ENCODE measurements at places on chromosomes 7 and 10. TPM values are rescaled to one million over a fixed set of nuclear protein-coding genes. Genes with fewer than 3 reads are reported as not detected.
A peak's percentile ranks its signal among the peaks of the same experiment; 100 is the strongest.

- no peaks in the 10 kb centered on the region for H3K36me3 ChIP-seq
- no peaks in the 10 kb centered on the region for H3K4me1 ChIP-seq
- no peak for DNase-seq
- H3K27me3 ChIP-seq: no peaks in the 10 kb centered on the region
- H3K27ac ChIP-seq: no peak overlapping the region
Observed at GRCh38 chr10:35342183-35342753, 6.0 kb downstream of the CCNY start.

DNA sequence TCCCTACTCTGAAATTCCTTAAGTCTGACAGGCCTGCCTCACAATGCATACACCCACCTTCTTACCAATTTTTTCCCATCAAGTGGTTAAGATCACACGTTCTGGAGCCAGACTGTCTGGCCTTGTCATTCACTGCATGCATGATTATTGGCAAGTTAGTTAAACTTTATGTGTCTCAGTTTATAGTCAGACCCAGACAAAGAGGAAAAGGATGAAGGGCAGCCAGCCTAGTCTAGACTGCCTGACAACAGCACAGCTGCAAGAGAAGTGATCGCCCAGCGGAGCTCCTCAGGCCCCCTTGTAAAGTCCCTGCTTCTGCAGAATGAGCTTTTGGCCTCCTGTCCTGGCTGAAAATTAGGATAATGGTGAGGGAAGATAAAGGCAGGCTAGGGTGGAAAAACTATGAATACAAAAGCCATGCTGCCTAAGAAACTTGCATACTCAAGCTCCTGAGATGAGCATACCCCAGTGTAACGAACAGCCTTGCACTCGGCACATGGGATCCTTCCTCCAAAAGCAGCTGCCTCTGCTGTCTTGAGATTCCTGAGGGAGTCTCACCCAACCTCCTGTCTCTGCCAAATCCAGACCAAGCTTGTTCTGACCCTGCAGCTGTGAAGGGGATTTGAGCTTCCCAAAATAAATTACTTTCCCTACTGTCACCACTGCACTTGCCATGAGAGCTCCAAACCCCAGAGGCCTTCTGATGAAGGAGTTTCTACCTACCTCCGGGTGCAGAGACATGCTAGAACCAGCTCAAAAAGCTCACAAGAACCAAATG is 26.7 kb upstream of the MRLN start:
- H3K4me3 ChIP-seq: no peak overlapping the region
- no peak overlapping the region for H3K27ac ChIP-seq
- no peaks in the 10 kb centered on the region for H3K4me1 ChIP-seq
- no peak for DNase-seq

GRCh38 chr10:88693392-88694020 is 12.5 kb upstream of the LIPK start:
- no peak overlapping the region for H3K4me3 ChIP-seq
- no peak overlapping the region for H3K27ac ChIP-seq
- no peaks in the 10 kb centered on the region for H3K27me3 ChIP-seq
- DNase-seq: no peak

GRCh38 chr10:106559442-106559841 is 605.1 kb downstream of the SORCS1 start:
- DNase-seq: no peak
- H3K27ac ChIP-seq: no peak overlapping the region
- H3K4me3 ChIP-seq: no peak overlapping the region
- no peaks in the 10 kb centered on the region for H3K36me3 ChIP-seq

- no peaks in the 10 kb centered on the region for H3K4me1 ChIP-seq
Observed at GRCh38 chr10:58318346-58318745, 16.5 kb upstream of the UBE2D1 start.

DNA sequence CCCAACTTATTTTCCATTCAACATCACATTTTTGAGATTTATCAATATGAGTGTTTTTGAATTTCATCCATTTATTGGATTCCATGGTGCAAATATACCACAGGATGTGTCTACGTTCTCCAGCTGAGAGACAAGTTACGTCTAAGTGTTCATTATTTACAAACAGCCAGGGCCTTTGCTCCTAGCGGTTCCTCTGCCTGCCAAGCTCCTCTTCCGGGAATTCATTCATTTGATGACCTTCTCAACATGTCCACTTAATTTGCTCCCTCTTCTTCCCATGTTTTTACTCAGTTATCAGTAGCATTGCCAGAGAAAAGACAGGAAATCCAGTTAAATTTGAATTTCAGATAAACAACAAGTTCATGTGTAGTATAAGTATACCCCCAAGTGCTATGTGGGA is 321.7 kb downstream of the PRPF18 start:
- no peaks in the 10 kb centered on the region for H3K27me3 ChIP-seq
- no peak overlapping the region for H3K4me3 ChIP-seq
- no peak for DNase-seq

GRCh38 chr7:36062154-36062815 is 90.8 kb upstream of the EEPD1 start:
- H3K4me1 ChIP-seq: no peaks in the 10 kb centered on the region
- H3K27ac ChIP-seq: no peak overlapping the region
- H3K36me3 ChIP-seq: no peaks in the 10 kb centered on the region

DNA sequence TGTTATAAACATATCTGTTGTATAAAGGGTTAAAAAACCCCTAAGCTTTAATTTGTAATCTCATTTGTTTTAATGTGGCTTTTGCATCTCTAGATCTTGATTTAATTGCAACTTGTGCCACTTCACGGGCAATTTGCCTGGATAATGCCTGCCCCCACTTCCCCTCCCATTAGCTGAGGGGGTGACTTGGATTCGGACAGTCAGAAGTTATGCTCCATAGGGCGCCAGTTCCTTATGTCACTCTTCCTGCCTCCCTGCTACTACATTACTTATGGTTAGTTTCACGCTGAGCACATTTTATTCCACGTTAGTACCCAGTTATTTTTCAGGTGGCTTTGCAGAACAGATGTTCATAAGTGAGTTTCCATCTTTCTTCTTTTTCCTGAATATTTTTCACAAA is 1015.2 kb upstream of the PHF14 start:
- H3K4me1 ChIP-seq: no peaks in the 10 kb centered on the region
- no peaks in the 10 kb centered on the region for H3K36me3 ChIP-seq
- no peak overlapping the region for H3K4me3 ChIP-seq

GRCh38 chr10:122264436-122264835 is 6.7 kb upstream of the BTBD16 start:
- no peak overlapping the region for H3K4me3 ChIP-seq
- no peaks in the 10 kb centered on the region for H3K4me1 ChIP-seq
- H3K27ac ChIP-seq: no peak overlapping the region
- no peaks in the 10 kb centered on the region for H3K36me3 ChIP-seq
- no peaks in the 10 kb centered on the region for H3K27me3 ChIP-seq

DNA sequence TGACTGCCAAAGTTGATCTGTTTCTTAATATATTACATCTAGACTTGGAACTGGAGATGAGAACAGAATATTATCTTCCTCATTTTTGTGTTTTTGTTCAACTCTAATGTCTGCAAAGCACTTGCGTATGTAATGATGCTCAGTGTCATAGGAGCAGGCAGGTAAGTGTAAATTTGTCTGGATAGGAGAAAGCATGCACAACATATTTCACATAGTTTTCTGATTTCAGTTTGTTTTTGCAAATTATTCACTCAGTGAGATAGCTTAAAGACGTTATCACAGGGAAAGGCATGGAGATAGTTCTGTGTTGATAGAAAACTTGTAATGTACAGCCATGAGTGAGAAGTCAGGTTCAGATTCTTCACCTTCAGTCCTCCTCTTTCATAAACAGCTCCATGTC is 84.8 kb downstream of the CFTR start:
- no peak overlapping the region for H3K4me3 ChIP-seq
- no peak for DNase-seq
- no peaks in the 10 kb centered on the region for H3K4me1 ChIP-seq
- no peaks in the 10 kb centered on the region for H3K27me3 ChIP-seq
- no peak overlapping the region for H3K27ac ChIP-seq
- H3K36me3 ChIP-seq: no peaks in the 10 kb centered on the region

- H3K4me1 ChIP-seq: no peaks in the 10 kb centered on the region
- H3K4me3 ChIP-seq: no peak overlapping the region
- H3K27ac ChIP-seq: no peak overlapping the region
- H3K36me3 ChIP-seq: no peaks in the 10 kb centered on the region
- no peaks in the 10 kb centered on the region for H3K27me3 ChIP-seq
Observed at GRCh38 chr10:130014263-130015074, 50.4 kb upstream of the EBF3 start.

DNA sequence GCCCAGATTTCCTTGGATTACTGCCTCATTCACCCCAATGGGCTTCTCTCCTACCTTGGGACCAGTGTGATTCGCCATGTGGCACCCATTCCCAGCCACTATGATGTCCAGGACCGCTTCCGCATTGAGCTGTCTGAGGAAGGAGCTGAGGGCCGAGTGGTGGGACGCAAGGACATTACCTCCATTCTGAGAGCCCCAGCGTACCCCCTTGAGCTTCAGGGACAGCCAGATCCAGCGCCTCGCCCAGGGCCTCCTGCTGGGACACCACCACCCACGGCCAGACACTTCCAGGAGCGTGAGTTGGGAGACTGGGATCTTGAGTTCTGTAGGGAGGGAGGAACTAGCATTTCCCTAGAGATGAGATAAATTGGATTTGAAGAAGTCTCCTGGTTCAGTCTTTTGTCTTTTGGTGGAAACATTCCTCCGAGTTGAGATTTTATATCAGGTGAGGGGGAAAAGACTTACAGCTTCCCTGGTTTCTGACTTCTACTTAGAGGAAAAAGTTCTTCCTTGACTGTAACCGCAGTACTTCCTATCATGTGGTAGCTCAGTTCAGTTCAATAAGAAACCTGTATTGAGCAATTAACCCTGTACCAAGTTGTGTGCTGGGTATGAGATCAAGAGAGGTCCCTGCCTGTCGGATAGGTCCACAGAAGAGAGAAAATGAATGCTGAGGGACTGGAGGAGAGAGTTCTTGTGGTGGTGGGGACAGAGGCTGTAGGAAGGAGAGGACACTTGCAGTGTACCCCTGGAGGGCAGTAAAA is 1.3 kb downstream of the MOSPD3 start:
- H3K4me1 ChIP-seq: peaks cover 5% of the 10 kb centered on the region
- H3K36me3 ChIP-seq: no peaks in the 10 kb centered on the region
- H3K27ac ChIP-seq: no peak overlapping the region
- no peaks in the 10 kb centered on the region for H3K27me3 ChIP-seq

DNA sequence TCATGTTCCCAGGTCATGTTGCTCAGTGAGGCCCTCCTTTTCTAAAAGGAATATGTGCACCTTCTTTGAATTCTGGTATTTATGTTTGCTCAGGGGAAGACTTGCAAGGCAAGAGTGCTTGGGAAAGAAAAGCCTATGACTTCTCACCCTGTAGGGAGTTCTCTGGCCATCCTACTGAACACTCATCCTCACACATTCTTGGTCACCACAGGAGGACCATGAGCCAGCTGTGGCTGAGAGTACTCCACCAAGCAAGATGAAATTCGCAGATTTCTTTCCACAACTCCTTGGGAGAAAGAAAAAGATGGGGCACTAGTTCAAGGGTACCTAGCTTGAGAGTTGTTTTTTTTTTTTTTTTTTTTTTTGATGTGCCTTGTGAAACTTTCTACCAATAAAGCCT is 179.6 kb downstream of the FZD1 start:
- no peak for DNase-seq
- no peaks in the 10 kb centered on the region for H3K27me3 ChIP-seq
- no peaks in the 10 kb centered on the region for H3K36me3 ChIP-seq
- H3K4me1 ChIP-seq: no peaks in the 10 kb centered on the region
- H3K27ac ChIP-seq: no peak overlapping the region
- H3K4me3 ChIP-seq: no peak overlapping the region

DNA sequence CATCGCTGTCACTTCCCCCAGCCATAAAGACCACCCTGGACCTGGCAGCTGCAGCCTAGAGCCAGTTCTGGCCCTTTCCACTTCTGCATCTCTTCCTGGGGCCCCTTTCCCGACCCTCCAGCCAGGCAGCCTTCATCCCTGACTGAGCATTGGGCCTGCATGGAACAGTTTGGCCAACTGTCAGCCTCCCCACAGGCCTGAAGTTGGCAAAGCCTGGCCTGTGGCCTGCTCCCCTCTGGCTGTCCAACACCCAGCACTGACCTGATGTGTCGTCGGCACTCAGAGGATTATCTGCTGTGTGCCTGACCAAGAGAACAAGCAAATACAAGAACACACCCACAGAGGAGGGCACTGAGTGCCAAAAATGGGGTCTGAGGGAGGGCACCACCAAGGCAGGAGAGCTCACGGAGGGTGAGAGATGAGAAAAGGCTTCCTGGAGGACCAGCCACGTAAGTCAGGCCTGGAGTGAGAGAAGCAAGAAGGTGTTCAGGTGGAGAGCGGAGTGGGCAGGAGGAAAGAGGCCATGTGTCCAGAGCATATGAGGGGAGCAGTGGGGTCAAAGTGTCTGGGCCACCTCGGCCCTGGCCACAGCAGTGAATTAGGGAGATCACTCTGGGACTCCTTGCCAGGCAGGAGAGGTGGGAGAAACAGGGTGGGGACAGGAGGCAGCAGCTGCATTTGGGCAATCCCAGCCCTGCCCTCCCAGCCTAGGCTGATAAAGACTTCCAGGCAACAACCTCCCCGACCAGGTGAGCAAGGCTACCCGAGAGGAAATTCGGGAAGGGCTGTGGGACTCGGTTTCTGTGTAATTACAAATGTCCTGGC is 4.5 kb downstream of the GPRIN2 start:
- H3K27me3 ChIP-seq: no peaks in the 10 kb centered on the region
- H3K36me3 ChIP-seq: no peaks in the 10 kb centered on the region
- peak; percentile 6 for DNase-seq
- H3K4me1 ChIP-seq: peaks cover 7% of the 10 kb centered on the region
- H3K4me3 ChIP-seq: no peak overlapping the region
- H3K27ac ChIP-seq: no peak overlapping the region

DNA sequence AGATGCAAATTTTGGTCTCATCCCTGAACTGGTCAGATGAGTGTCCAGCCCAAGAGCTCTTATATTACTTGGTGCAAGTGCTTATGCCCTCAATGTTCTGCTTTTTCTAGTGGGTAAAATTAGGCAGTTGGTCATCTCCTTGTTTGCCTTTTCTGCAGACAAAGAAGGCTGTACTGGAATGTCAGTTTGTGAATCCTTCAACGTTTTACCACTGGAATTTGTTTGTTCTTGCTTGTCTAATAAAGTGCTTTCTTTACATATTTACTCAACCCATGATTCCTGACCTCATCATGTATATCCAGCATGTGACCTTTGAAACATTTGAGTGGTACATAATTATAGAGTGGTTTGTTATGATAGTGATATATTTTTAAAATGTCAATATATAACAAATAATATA is 232.2 kb upstream of the TEX47 start:
- no peaks in the 10 kb centered on the region for H3K36me3 ChIP-seq
- DNase-seq: no peak
- H3K4me1 ChIP-seq: no peaks in the 10 kb centered on the region
- no peak overlapping the region for H3K27ac ChIP-seq
- no peaks in the 10 kb centered on the region for H3K27me3 ChIP-seq

Gene PVRIG
- not detected for total RNA-seq

Gene MYPN
- 1.5 TPM for total RNA-seq

Gene CCDC136
- 61.2 TPM for total RNA-seq

Gene PRR15
- total RNA-seq: 7.7 TPM

Gene SLC18A3
- not detected for total RNA-seq

Gene CYP17A1
- not detected for total RNA-seq

Gene NCOA4
- total RNA-seq: 131 TPM

Gene SCRN1
- total RNA-seq: 99.8 TPM

Gene H2BK1
- total RNA-seq: 3.0 TPM

Gene RBP3
- total RNA-seq: not detected

Gene TBXAS1
- 44.1 TPM for total RNA-seq
